ENCODE measurements at places on chromosomes 12 and 14. TPM values are rescaled to one million over a fixed set of nuclear protein-coding genes. Genes with fewer than 3 reads are reported as not detected.

- no peak for DNase-seq
Measured at GRCh38 chr12:29167988-29168387, 18.9 kb downstream of the FAR2 start.

- DNase-seq, result no peak
Measured at GRCh38 chr12:116370886-116371580, 93.5 kb upstream of the MED13L start.

DNA sequence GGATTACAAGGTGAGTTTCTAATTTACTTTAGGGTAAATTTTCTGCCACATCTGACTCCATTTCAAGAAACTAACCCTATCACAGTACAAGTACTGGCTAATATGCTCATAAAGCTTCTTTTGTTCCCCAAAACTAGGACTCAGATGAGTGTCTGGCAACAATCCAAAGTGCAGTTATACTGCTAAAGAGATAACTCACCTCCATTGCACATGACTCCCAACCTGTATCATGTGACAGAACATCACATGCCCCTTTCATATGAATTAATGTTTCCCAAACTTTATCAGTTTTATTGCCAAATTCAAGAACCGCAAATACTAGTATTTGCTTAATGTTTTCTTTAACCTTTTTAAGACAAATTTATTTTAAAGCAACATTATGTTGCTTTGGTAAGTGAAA lies 3.9 kb upstream of the PPP1R12A start:
- DNase-seq, result no peak

GRCh38 chr12:9634177-9634803 lies 26.6 kb upstream of the KLRB1 start:
- no peak for DNase-seq

- no peak for DNase-seq
Measured at GRCh38 chr12:30978639-30979038, 52.1 kb downstream of the TSPAN11 start.

DNA sequence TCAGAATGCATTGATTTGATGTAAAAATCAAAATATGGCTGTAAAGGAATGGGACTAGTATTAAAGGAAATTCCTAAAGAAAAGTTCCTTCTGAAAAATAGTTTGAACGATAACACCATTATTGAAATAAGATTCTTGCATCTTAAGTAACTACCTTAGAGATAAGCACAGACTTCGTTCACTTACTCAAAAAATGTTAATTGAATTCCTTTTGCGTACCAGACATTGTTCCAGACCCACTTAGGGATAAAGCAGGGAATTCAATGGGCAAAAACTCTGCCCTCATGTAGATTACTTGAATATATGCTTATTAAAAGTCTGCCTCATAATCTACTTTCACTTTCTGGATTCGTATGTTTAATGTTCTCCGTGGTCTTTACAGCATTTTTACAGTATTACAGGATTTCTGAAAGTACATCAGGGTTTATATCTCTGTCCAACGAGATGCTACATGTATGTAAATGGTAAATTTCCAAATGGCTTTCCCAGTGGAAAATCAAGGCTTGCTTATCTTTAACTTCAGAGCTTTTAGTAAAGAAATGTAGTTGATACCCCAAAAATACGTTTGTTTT lies 213.7 kb downstream of the GXYLT1 start:
- no peak for DNase-seq

ASCL1 gene
- total RNA-seq, result 7.5 TPM
